ENCODE measurements at places on chromosomes 7 and 10. TPM values are rescaled to one million over a fixed set of nuclear protein-coding genes. Genes with fewer than 3 reads are reported as not detected.
A peak's percentile ranks its signal among the peaks of the same experiment; 100 is the strongest.

The TSPAN12 gene
- 89.3 TPM for total RNA-seq

The TACC2 gene
- total RNA-seq, result 3.4 TPM

DNA sequence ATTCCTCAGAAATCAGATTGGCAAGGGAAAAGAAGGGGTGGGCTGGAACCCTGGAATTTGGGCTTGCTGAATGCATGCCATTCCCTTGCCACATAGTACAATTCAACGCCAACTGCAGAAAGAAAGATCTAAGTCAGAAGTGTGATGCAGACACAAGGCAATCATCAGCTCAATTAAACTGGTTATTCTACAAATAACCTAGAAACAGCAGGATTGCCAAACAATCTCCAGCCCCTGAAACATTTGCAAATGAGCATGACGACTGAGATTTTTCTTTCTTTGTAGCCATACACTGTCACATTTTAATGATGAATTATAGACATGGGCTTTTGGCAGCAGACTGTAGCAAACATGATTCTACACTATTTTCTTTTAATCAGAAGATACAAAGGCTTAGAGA is 16.5 kb upstream of the CREB5 start:
- no peak for DNase-seq

GRCh38 chr10:17644485-17644943 is 563 bp downstream of the STAM start:
- DNase-seq, result peak; percentile 49

DNA sequence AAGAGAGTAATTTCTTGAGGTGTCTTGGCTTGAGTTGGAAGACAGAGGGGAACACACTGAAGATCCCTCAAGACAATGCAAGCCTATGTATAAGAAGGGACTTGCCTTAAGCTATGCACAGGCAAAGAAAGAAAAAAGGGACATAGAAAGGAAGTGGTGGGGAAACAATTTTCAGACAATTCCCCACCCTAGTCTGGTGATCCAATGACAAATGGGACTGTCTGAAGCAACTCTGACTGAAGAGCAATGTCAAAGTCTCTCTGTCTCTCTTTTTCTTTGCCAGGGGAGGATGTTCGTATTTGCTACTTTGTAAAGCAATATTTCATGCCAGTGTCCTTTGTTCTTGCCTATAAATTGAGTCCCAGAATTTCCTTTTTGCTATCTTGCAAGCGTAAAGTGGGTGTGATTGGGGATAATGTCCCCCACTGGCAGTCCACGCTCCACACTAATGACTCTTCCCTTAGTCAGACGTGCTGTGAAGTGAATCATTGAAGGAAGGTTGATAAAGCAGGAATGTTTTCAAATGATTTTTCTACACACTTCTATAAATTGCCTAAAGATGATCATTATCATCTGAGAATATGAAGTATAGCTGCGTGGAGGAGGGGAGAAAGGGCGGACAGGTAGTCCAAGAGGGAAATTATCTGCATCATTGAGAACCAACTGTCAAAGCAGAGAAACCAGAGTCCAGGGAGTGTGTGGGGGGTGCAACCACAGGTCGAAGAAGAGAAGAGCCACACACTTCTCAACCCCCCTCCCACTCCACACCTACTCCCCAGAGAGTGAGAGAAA is 243.8 kb upstream of the ETV1 start:
- DNase-seq, result no peak
